ENCODE measurements at places on chromosomes 7 and 10. TPM values are rescaled to one million over a fixed set of nuclear protein-coding genes. Genes with fewer than 3 reads are reported as not detected.

- no peak overlapping the region for H3K27ac ChIP-seq
- H3K27me3 ChIP-seq = no peaks in the 10 kb centered on the region
- no peak for DNase-seq
- H3K4me1 ChIP-seq = no peaks in the 10 kb centered on the region
Measured at GRCh38 chr10:2619916-2620315, 447.4 kb upstream of the PFKP start.

GRCh38 chr7:129435414-129435829, 1.2 kb downstream of the STRIP2 start:
- DNase-seq = no peak
- H3K36me3 ChIP-seq = no peaks in the 10 kb centered on the region
- peaks cover 19% of the 10 kb centered on the region for H3K4me1 ChIP-seq

GRCh38 chr7:55063061-55063460, 44.2 kb downstream of the EGFR start:
- peaks cover 41% of the 10 kb centered on the region for H3K4me1 ChIP-seq
- no peak for DNase-seq
- no peaks in the 10 kb centered on the region for H3K36me3 ChIP-seq
- H3K27me3 ChIP-seq = no peaks in the 10 kb centered on the region
- no peak overlapping the region for H3K27ac ChIP-seq

DNA sequence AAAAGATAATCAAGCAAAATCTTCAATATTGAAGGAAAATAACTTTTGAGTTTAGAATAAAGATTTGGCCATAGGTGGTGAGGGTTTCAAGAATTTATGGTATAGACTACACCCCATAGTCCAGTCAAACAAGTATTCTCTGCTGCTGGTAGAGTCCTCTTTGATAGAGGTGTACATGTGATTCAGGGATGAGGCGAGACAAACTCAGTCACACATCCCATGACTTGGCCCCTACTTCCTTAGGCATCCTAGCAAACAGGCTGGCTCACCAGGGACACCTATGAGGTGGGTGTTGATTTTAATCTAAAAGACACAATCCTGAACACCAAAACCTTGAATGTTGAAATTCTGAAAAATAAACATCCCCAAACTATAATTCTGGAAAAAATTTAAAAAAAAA, 78.1 kb upstream of the SLC25A13 start:
- H3K27ac ChIP-seq = no peak overlapping the region
- no peak overlapping the region for H3K4me3 ChIP-seq
- H3K36me3 ChIP-seq = no peaks in the 10 kb centered on the region
- DNase-seq = no peak
- no peaks in the 10 kb centered on the region for H3K4me1 ChIP-seq

- DNase-seq = no peak
- peaks cover 31% of the 10 kb centered on the region for H3K4me1 ChIP-seq
- no peak overlapping the region for H3K4me3 ChIP-seq
- H3K27me3 ChIP-seq = no peaks in the 10 kb centered on the region
Measured at GRCh38 chr7:84110400-84110799, 84.2 kb downstream of the SEMA3A start.

DNA sequence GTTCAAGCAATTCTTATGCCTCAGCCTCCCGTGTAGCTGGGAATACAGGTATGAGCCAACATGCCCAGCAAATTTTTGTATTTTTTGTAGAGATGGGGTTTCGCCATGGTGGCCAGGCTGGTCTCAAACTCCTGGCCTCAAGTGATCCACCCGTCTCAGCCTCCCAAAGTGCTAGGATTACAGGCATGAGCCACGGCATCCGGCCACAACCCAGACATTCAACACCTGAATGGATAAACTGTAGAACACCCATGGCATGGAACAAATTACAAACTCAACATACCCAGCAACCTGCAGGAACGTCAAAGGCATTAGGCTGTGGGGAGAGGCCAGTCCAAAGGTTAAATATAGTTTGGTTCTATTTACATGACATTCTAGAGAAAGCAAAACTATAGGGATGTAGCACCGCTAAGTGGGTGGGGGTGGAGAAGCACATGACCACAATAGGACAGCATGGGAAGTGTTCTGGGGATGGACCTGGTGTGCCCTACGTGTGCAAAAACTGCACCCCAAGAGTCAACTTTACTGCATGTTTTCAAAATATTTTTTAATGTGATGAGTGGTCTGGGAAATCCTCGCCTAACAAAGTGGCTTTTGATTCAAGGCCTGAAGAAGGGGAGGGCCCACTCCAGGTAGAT, 6.5 kb upstream of the PGAM2 start:
- no peak overlapping the region for H3K27ac ChIP-seq
- H3K36me3 ChIP-seq = peaks cover 43% of the 10 kb centered on the region
- no peaks in the 10 kb centered on the region for H3K27me3 ChIP-seq
- peaks cover 56% of the 10 kb centered on the region for H3K4me1 ChIP-seq
- no peak overlapping the region for H3K4me3 ChIP-seq

DNA sequence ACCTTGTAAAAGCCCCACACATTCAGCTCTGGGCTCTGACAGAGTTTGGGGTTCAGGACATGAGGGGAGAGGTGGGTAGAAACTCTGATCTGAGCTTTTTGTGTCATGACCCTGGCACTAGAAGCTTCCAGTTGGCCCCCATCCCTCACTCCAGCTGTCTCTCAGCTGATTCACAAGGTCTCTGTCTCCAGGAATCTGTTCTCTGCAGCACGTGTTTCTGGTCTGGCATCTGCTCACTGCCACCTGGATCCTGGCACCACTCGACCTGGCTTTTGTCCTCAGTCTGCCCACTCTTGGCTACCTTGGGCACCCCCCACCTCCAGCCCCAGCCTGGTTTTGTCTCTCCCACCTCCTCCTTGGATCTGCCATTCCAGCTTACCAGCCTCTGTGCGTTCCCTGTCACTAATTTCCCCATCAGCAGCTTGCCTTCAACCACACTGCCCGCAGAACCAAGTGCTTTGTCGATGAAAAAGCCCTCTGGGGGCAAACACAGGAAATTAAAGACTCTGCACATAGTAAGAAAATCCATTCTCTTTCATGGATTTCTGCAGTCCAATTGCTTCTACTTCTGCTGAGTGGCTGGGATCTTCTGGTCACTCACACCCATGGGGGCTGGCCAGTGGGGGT, 18.3 kb upstream of the ADCYAP1R1 start:
- no peaks in the 10 kb centered on the region for H3K36me3 ChIP-seq
- no peak for DNase-seq
- no peak overlapping the region for H3K4me3 ChIP-seq
- H3K27ac ChIP-seq = no peak overlapping the region
- no peaks in the 10 kb centered on the region for H3K4me1 ChIP-seq

- no peak overlapping the region for H3K4me3 ChIP-seq
- no peak for DNase-seq
- no peaks in the 10 kb centered on the region for H3K4me1 ChIP-seq
- no peaks in the 10 kb centered on the region for H3K27me3 ChIP-seq
- no peak overlapping the region for H3K27ac ChIP-seq
- H3K36me3 ChIP-seq = no peaks in the 10 kb centered on the region
Measured at GRCh38 chr10:15453926-15454325, 82.8 kb upstream of the FAM171A1 start.

DNA sequence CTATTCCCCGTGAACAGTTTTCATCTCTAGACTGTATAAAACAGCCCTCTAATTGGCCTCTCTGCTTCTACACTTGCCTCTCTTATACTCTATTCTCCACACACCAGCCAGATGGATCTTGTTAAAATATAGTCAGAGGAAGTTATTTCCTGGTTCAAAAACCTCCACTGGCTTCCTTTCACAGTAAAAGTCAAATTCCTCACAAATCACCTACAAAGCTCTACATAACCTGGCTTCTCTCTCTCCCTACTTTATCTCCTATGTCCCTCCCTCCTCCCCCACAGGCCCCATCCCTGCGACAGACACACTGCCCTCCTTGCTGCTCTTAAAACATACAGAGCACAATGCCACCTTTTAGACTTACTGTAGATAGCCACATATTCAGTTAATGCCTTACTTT, 60.1 kb downstream of the TPK1 start:
- peak; percentile 8 for DNase-seq
- no peaks in the 10 kb centered on the region for H3K36me3 ChIP-seq

GRCh38 chr10:133039107-133039802, 48.5 kb upstream of the ADGRA1 start:
- H3K27me3 ChIP-seq = peaks cover 20% of the 10 kb centered on the region
- H3K27ac ChIP-seq = no peak overlapping the region
- no peaks in the 10 kb centered on the region for H3K4me1 ChIP-seq
- DNase-seq = peak; percentile 41
- H3K4me3 ChIP-seq = no peak overlapping the region

- DNase-seq = no peak
- no peaks in the 10 kb centered on the region for H3K4me1 ChIP-seq
- no peaks in the 10 kb centered on the region for H3K36me3 ChIP-seq
- no peaks in the 10 kb centered on the region for H3K27me3 ChIP-seq
- no peak overlapping the region for H3K27ac ChIP-seq
Measured at GRCh38 chr10:82400841-82401240, 525.8 kb downstream of the NRG3 start.

DNA sequence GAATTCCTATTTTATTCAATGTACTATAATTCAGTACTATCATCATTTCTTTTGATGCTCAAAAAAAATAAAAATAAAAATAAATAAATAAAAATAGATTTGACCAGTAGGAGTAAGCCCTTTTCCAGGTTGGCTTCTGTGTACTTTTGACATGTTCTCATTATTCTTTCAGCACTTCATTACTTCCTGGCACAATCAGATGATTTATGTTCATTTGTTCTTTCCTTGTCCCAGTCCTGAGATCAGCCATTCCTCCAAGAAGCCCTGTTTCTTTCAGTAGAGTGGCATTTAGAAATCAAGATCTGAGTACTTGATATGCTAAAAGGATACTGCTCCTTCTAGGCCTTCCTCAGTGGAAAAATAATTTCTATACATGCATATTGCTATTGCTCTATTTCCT, 20.9 kb downstream of the ARL4A start:
- no peak overlapping the region for H3K4me3 ChIP-seq
- H3K27me3 ChIP-seq = no peaks in the 10 kb centered on the region
- no peaks in the 10 kb centered on the region for H3K4me1 ChIP-seq
- no peak for DNase-seq

- peak; percentile 94 for DNase-seq
- peak overlapping the region; percentile 48 for H3K4me3 ChIP-seq
- H3K27ac ChIP-seq = peak overlapping the region; percentile 63
- H3K4me1 ChIP-seq = peaks cover 83% of the 10 kb centered on the region
- no peaks in the 10 kb centered on the region for H3K36me3 ChIP-seq
Measured at GRCh38 chr10:13707156-13707881, 120.6 kb downstream of the PRPF18 start.

GRCh38 chr7:25947669-25948516, 204.1 kb upstream of the NFE2L3 start:
- H3K27me3 ChIP-seq = no peaks in the 10 kb centered on the region
- no peaks in the 10 kb centered on the region for H3K36me3 ChIP-seq

GRCh38 chr10:98340261-98340939, 72.4 kb upstream of the LOXL4 start:
- H3K4me1 ChIP-seq = peaks cover 4% of the 10 kb centered on the region
- H3K27ac ChIP-seq = no peak overlapping the region
- H3K4me3 ChIP-seq = no peak overlapping the region
- no peaks in the 10 kb centered on the region for H3K27me3 ChIP-seq

GRCh38 chr7:151844071-151844824, 32.7 kb downstream of the PRKAG2 start:
- no peaks in the 10 kb centered on the region for H3K27me3 ChIP-seq
- peaks cover 6% of the 10 kb centered on the region for H3K36me3 ChIP-seq
- H3K4me1 ChIP-seq = peaks cover 30% of the 10 kb centered on the region
- peak overlapping the region; percentile 51 for H3K27ac ChIP-seq
- no peak overlapping the region for H3K4me3 ChIP-seq
- no peak for DNase-seq

DNA sequence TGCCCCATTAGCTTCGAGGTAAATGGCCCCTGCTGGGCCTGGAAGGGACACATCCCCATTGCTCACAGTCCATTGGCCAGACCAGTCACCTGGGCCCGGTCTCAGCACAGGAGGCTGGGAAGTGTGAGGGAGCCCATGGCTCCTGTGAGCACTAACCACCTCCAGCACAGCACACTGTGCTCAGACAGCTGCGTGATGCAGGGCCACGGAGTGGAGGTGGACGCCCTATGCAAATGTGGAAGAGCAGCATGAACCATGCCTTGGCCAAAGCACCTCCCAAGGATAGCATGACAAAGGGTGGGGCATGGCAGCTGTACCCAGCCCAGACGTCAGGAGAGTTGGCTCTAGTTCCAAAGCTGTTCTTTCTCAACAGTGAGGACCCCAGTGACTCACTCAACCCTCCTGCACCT, 120.1 kb upstream of the ZMIZ1 start:
- H3K27ac ChIP-seq = no peak overlapping the region
- no peaks in the 10 kb centered on the region for H3K27me3 ChIP-seq
- H3K4me1 ChIP-seq = peaks cover 14% of the 10 kb centered on the region
- no peaks in the 10 kb centered on the region for H3K36me3 ChIP-seq
- no peak for DNase-seq

DNA sequence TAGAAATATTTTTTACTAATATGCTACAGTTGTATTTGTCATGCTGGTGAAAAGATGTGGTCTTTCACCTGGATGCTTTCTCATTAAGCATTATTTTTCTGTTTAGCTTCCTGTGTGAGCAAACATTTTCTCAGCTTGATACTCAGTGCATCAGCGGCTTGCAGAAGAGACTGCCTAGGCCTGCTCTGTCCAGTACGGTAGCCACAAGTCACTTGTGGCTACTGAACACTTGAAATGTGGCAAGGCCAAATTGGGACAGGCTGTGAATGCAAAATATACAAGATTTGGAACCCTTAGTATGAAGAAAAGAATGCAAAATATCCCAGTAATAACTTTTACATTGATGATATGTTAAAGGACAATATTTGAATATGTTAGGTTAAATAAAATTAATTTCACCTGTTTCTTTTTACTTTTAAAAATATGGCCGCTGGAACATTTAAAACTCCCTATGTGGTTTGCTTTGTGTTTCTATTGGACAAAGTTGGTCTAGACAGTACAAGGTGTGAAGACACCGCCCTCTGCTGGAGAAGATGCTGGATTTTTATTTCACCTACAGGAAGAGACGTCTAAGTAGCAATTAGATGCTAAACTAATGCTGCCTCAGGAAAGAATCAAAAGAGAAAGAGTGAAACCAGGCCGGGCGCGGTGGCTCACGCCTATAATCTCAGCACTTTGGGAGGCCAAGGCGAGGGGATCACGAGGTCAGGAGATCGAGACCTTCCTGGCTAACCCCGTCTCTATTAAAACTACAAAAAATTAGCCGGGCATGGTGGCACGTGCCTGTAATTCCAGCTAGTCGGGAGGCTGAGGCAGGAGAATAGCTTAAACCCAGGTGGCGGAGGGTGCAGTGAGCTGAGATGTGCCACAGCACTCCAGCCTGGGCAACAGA, 5.3 kb downstream of the SRGN start:
- no peaks in the 10 kb centered on the region for H3K4me1 ChIP-seq
- no peak overlapping the region for H3K4me3 ChIP-seq
- H3K27me3 ChIP-seq = no peaks in the 10 kb centered on the region

- DNase-seq = peak; percentile 22
- peaks cover 17% of the 10 kb centered on the region for H3K27me3 ChIP-seq
- H3K36me3 ChIP-seq = no peaks in the 10 kb centered on the region
- no peak overlapping the region for H3K27ac ChIP-seq
- H3K4me3 ChIP-seq = no peak overlapping the region
Measured at GRCh38 chr10:43257347-43258210, 9.3 kb downstream of the RASGEF1A start.

GRCh38 chr7:111388016-111388415, 174.3 kb downstream of the IMMP2L start:
- H3K4me1 ChIP-seq = no peaks in the 10 kb centered on the region
- no peaks in the 10 kb centered on the region for H3K27me3 ChIP-seq
- no peak overlapping the region for H3K27ac ChIP-seq
- H3K36me3 ChIP-seq = no peaks in the 10 kb centered on the region
- H3K4me3 ChIP-seq = no peak overlapping the region

Gene ELMO1
- 73.6 TPM for total RNA-seq

Gene RHOBTB1
- 52.3 TPM for total RNA-seq

Gene ODAD2
- total RNA-seq = not detected

Gene AASS
- 6.1 TPM for total RNA-seq

Gene AKR1C4
- total RNA-seq = not detected

Gene GIMAP6
- total RNA-seq = 18.4 TPM

Gene IKZF1
- total RNA-seq = 32.3 TPM

Gene CPA4
- not detected for total RNA-seq

All from stomach (tissue), 19 donors.